ENCODE measurements at places on chromosomes 6 and 20. TPM values are rescaled to one million over a fixed set of nuclear protein-coding genes. Genes with fewer than 3 reads are reported as not detected.

GRCh38 chr6:25706314-25707014 lies 48.1 kb upstream of the SLC17A4 start:
- ATAC-seq: no peak

DNA sequence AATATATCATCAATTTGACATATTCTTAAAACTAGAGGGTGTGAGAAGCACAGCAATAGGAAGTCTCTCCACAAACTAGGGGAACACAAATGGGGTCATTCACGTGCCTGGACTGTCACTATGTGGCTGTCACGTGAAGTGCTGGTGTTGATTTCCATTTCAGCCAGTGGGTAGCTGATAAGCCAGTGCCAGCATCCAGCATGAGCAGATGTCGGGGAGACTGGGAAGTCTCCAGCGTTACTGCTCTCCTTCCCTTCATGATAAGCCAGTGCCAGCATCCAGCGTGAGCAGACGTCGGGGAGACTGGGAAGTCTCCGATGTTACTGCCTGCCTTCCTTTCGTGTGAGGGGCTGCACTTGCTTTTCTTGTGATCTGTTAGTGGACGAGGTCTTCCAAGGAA lies 5.6 kb upstream of the SLC17A9 start:
- no peak for ATAC-seq

GRCh38 chr6:16619777-16620176 lies 141.5 kb downstream of the ATXN1 start:
- ATAC-seq: no peak

DNA sequence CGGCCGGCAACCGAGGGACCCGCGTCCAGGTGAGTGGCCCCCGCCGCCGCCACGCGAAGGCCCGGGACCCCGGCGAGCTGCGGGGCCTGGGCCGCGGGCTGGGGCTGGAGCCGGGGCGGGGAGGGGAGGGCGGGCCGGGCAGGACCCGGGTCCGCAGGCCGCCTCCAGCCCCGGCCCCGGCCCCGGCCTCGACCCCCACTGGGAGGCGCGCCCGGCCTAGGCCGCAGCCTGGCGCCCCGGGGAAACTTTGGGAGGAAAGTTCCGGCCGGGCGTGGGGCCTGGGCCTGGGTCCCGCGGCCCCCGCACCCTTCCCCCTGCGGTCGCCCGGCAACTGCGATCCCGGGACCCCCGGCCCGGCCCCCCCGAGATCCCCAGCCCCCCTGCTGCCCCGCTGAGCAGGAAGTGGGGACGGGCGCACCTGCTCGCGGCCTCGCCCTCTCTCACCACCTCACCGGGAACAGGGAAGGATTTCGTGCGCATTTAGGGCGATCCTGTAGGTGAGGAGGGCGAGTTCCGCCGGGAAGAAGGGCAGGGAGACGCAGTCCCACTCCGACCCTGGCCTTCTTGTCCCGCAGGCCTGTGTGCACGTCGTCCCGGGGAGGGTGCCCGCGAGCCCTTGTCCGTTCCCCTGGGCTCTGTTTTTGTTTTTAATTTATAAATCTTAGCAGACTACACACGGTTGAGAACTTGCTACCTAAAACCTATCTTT lies 402 bp downstream of the OSBPL2 start:
- ATAC-seq: peak; percentile 11

- peak; percentile 98 for ATAC-seq
These were observed 155.4 kb downstream of the NRN1 start for GRCh38 chr6:5851261-5851757.

DNA sequence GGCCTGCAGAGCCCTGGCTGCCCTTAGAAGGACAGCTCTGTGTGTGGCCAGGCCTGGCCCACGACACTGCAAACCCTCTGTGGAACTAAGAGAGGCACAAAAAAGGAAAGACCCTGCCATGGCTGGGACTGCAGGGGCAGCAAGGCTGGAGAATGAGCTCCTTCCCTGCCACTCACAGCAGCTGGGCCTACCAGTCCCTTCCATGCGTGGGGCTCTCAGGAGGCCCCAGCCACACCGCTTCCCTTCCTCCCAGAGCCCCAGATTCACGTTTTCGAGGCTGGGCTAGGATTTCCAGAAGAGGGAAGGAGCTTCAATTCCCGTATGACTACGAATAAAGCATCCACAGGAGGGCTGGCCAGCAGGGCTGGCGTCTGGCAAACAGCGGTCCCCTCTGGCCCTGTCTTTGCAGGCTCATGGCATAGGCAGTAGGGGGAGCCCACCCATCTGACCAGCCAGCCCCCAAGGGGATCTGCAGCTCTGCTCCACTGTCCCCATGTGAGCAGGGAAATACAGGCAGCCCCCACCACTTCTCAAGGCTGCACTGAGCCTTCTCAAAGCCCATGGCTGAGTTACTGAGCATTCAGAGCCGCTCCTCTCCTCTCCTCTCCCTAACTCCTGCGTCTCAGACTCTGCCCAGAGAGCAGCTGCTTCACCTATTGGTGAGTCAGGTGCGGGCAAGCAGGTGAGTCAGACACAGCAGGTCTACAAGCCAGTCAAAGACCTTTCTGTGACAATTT lies 53.1 kb downstream of the NINL start:
- ATAC-seq: peak; percentile 91

DNA sequence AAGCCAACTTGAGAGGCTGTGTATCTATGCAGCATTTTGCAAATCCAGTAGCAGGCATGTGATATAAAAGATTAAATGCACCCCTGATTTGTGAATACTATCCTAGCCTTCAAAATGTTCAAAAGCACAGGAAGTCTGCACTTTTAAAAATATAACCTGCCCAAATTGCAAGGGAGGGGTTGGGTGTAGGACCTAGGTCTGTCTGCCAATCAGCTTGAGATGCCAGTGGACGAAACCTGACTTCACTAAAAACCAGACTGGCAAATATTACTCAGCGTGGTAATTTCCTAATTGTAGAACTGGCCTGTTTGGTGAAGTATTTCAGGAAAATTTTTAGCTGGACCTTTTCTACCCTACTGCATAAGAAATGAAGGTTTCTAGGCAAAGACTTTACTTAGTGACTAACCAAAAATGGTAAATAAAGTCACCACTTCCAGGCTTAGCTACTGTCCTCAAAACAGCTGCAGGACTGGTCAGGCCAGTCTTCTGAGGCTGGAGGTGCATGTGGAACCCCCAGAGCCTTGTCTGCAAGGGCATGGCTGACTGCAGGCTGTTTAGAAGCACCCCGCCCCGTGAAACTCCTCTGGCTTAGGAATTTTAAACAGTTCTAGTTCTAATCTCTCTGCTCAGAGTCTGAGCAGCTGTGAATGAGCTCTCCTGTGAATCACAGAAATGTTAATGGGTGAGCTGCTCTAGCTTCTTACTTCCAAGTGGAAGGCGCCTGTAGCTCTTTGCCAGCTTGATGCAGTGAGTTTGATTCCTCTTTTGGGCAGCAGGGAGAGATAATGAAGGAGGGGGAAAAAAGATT lies 104.4 kb upstream of the ESR1 start:
- no peak for ATAC-seq

DNA sequence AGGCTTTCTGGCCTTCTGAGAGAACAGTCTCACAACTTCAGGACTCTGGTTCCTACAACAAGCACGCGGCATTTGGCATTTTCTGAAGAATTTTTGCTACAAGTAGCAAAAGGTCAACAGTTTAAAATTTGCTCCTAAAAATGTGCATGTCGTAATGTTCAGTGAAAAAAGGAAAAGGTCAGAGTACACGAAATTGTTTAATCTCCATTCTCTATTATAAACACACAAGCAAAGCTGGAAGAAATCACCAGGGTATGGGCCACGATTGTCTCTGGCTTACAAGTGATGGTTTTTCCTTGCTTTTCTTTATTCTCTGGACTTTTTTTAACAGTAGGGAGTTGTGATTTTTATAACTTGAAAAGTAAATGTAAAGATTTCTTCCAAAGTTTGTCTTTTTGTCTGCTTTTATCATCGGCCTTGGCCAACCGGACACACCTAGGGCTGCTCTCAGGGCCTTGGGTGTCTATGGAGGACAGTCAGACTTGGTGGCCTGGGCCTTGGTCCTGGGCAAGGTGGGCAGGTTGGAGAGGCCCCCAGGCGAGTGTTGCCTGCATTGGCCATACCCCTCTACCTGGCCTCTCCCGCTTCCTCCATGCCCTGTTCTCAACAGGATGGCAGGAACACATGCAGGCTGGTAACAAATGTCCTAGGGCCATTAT lies 32.4 kb downstream of the PLEKHG1 start:
- ATAC-seq: no peak

GRCh38 chr6:118709859-118710350 lies 58.5 kb upstream of the CEP85L start:
- ATAC-seq: peak; percentile 80

GRCh38 chr6:100216760-100217159 lies 222.7 kb upstream of the MCHR2 start:
- ATAC-seq: no peak

- ATAC-seq: no peak
These were observed 698.8 kb downstream of the DOK5 start for GRCh38 chr20:55174172-55174571.

GRCh38 chr20:38706509-38706908 lies 17.8 kb upstream of the SLC32A1 start:
- no peak for ATAC-seq

PPIL6 gene
- 2.1 TPM for total RNA-seq

IMPG1 gene
- total RNA-seq: 1.0 TPM

CD40 gene
- total RNA-seq: 1.5 TPM

FBXO30 gene
- 12.5 TPM for total RNA-seq

CLPSL1 gene
- total RNA-seq: not detected

MICB gene
- not detected for total RNA-seq
